CD4-positive, alpha-beta T cell (primary cell): ENCODE measurements at places on chromosomes 7 and 10.

- DNase-seq: no peak
These were observed 54.8 kb downstream of the ZMIZ1 start for GRCh38 chr10:79123547-79123963.

- DNase-seq: no peak
These were observed 401.5 kb downstream of the REEP3 start for GRCh38 chr10:63922468-63923284.

DNA sequence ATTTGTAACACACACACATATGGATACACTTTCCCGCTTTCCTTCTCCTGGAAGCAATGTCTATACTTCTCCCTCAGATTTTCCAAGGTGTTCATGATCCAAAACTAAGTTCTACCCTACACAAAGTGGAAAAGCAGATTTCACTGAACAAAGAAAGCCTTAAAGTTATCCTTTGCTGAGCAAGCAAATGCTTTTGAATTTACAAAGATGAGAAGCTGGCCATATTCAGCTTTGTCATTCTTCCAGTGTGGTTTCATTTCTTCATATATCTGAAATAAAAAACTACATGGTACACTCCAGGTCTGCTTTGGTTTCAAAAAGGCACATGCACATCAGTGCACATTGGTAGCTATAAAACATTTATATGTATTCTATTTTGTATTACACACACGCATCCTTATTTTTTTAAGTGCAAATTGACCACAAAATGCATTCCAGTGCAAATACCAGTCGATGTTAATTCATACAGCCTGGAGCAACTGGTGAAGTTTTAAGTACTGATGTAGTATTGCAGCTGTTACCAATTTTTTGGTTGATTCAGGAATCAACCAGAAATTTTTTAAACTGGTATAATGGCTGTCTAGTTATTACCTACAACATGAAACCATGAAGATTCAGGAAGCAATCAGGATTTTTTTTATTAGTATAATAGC lies 65.5 kb upstream of the SRPK2 start:
- DNase-seq: no peak

- DNase-seq: peak; percentile 20
These were observed 35.4 kb downstream of the DRGX start for GRCh38 chr10:49360271-49361177.

GRCh38 chr7:144546782-144547181 lies 143.3 kb upstream of the NOBOX start:
- no peak for DNase-seq

- no peak for DNase-seq
These were observed 78.9 kb downstream of the CHRM2 start for GRCh38 chr7:136947347-136947746.
